ENCODE measurements at places on chromosomes 16 and 17. TPM values are rescaled to one million over a fixed set of nuclear protein-coding genes. Genes with fewer than 3 reads are reported as not detected.

The ICAM2 gene
- polyA plus RNA-seq = 329 TPM

The CARHSP1 gene
- polyA plus RNA-seq = 92.9 TPM

The CYGB gene
- polyA plus RNA-seq = 0.41 TPM

GRCh38 chr16:1174477-1175357 lies 21.8 kb downstream of the CACNA1H start:
- DNase-seq = no peak

GRCh38 chr17:29918922-29919856 lies 10.8 kb downstream of the SSH2 start:
- no peak for DNase-seq

GRCh38 chr17:2042933-2043332 lies 1.1 kb downstream of the OVCA2 start:
- DNase-seq = no peak

DNA sequence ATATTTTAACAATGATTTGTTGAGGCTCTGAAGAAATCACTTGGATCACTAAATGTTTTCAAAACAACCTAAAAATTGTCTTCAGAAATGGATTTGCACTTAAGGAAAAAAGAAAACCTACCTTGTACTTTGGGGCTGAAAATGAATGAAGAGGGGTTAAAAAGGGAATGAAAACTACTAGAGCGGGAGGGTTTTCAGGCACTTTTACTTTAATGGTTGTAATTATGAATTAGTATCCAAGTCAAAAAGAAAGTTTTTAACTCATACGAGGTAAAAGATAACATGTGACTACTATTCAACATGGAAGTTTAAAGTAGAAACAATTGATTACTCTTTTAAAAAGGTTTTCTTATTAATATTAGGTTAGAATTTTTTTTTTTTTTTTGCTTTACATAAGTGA lies 5.1 kb downstream of the IGF2BP1 start:
- no peak for DNase-seq

GRCh38 chr17:45955326-45955725 lies 43.7 kb upstream of the STH start:
- no peak for DNase-seq

GRCh38 chr16:76748461-76749348 lies 442.3 kb upstream of the MON1B start:
- no peak for DNase-seq

GRCh38 chr17:15918261-15918660 lies 26.7 kb upstream of the ADORA2B start:
- DNase-seq = no peak

DNA sequence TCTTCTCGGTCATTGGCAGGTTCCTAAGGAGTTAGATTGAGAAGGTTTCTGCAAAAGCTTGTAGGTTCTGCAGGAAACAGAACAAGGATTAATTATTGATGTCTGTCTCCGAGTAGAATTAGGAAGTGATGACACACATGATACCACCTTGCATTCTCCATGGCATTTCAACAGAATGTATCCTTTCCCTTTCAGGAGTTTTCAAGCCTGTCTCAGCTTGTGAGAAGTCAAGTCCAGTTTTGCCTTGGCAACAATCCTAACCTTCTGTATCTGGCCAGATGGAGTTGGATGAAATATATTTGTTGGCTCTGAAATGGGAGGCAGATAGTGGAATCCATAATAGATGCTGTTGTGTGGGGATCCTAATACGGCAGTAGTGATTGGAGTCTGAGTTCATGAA lies 235.5 kb downstream of the SHISA9 start:
- no peak for DNase-seq

- no peak for DNase-seq
Observed at GRCh38 chr17:20916383-20916782, 126.4 kb downstream of the USP22 start.

DNA sequence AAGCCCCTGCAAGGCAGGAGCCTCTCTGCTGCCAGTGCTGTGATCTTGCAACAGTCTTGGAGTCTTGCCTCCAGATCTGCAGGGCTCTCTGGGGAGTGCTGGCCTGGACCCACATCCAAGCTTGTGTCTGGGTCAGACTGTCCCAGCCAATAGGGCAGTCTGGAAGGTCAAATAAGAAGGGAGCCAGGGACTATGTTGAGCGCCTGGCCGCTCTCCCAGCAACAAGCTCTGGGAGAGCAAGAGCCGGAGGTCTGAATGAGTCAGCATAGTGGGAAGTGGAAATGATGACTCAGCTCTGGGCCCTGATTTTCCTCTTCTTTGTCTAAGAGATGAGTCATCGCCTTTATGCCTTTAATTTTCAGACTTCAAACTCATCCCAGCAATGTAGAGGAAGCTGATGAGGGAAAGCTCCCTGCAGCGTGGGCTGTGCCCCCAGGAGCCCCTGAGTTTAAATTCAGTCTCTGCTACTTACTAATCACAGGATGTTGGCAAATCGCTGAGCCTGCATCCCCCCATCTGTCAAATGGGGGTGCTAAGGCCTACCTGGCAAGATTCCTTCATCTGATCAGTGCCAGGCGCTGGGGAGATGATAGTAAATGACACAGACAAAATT lies 43.6 kb upstream of the HAPSTR1 start:
- DNase-seq = no peak

GRCh38 chr17:72930031-72930430 lies 162.5 kb downstream of the SLC39A11 start:
- DNase-seq = no peak

DNA sequence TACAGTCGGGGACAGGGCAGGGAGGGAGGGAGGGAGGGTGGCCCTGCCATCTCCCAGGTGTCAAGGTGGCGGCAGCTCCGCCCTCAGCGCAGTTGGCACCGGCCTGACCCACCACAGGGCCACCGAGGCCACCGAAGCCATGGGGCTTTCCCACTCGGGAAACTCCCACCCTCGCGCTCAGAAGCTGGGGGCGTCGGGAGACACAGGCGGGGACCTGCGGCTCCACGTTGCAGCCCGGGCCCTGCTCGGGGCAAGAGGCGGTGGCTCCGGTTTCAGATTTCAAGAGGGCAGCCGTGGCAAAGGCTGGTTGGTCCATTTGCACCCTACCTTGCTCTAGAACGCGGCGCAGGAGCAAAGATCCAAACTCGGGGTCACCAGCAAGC lies 544 bp downstream of the CYB561 start:
- peak; percentile 74 for DNase-seq

DNA sequence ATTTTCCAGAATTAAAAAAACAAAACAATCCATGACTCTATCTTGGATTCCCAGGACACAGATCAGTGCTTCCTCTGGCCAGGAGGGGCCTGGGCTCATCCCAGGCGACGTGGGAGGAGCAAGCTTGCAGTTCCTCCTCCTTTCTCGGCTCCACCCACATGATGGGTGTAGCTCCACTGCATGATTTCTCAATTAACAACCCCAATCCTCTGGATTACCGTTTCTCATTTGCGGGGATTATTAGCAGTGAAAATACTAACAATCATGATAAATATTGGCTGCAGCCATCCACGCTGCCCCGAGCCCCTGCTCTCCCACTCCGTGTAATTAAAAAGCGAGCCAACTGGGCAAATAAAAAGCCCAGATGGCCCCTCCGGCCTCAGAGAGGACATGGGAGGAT lies 46.4 kb upstream of the SDK2 start:
- no peak for DNase-seq

DNA sequence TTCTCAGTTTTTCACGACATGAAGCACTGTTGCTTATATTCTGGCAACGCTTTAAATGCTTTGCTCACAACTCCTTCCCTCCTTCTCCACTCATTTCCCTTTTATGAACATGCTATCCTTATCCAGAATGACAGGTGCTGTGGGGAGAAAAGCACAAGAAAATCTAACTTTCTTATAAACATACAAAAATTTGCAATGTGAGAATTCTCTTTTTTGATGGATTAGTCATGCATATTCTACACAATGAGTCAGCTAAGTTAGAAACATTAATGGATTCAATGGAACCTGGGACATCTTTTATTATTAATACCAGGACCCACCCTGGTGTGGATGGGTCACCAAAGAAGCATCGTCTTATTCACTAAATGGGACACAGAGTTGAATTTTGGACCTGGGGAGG lies 234.6 kb upstream of the CDH5 start:
- no peak for DNase-seq

DNA sequence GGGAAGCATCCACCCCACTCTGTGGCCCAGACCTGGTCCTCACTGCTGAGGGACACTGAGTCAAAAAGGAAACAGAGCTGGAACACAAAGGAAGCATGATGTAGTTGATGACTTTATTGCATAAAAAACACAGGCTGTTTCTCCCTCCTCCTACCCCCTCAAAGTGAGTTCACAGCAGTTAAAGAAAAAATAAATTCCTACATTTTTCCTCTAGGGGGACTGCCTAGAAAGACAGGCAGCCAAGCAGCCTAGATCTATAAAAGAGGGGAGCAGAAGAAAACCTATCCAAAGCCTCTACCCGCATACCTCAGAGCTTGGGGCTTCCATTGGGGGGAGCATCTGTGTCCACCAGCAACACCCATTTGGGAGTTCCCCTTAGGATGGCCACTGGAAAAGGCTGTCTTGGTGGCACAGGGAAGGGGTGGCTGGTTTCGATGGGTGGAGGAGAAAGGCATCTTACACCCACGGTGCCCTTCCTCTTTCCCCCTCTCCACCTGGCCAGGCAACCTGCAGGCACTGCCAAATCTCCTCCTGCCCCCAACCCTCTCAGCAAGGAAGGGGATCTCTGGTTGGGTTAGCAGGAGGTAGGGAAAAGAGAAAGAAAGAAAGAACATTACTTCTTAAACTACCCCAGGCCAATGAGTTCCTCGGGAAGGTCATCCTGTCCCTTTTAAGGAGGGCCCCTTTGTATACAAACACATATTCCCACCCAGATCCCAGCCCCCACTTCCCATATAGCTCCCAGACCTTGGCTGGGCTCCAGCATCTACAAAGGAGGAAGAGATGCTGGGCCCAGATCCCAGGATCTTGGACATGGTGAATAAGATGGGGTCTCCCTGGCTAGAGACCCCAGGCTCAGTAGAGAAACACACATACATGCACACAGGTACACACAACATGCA lies 4.0 kb upstream of the SCRN2 start:
- DNase-seq = no peak

GRCh38 chr16:23900480-23901177 lies 64.8 kb downstream of the PRKCB start:
- no peak for DNase-seq

DNA sequence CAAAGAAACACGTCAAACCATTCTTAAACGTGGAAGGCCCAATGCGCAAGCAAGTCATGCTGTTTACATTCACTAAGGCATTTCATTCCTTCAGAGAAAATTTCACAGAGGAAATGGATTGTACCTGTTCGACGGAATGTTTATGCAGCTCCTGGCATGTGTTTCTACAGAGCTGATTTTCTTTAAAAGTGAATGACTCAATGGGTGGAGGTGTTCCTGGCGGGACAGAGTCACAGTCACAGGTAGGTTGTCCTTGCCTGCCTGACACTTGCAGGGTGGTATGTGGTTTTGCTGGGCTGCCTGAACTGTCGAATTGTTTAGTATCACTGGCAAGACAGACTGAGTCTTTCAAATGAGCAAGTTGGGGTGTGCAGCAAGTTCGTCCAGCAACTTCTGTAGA lies 11.6 kb downstream of the PALB2 start:
- no peak for DNase-seq

DNA sequence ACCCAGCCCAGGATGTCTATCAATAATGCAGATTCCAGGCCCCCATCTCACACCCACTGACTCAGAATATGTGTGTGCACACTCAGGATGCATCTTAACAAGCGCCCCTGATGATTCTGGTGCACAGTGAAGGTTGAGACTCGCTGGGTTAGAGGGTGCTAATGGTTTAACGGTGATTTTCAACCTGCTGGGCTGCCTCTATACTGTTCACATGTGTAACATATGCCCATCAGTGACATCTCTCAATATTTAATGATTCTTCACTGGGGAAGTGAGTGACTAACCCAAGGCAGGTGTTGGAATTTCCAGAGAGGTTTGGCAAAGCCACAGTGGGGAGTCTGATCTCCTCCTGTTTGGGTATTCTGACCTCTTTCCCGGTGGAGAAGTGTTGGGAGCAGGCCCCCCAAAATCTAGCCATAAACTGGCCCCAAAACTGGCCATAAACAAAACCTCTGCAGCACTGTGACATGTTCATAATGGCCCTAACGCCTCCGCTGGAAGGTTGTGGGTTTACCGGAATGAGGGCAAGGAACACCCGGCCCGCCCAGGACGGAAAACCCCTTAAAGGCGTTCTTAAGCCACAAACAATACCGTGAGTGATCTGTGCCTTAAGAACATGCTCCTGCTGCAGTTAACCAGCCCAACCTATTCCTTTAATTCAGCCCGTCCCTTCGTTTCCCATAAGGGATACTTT lies 4.1 kb upstream of the DOC2B start:
- no peak for DNase-seq

DNA sequence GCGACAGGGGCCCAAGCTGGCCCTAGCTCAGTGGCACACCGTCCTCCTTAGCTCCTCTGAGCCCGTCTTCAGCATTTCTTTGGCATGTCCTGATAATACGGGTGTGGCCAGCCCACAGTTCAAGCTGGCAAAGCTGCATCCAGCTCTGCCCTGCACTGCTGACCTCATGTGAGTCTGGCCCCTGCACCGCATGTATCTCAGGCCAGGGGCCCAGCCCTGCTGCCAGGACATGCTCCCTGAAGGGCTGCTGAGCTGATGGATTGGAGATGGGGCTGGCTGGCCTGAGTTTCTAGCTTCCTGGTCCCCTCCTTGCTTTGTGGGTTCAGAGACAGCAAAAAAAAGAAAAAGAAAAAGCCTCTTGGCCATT lies 2.4 kb downstream of the DOC2B start:
- DNase-seq = no peak

GRCh38 chr17:30363715-30364202 lies 15.0 kb upstream of the CPD start:
- peak; percentile 94 for DNase-seq

GRCh38 chr16:12484426-12484825 lies 319.3 kb downstream of the CPPED1 start:
- no peak for DNase-seq

Measured in immature natural killer cell (primary cell).